ENCODE measurements at places on chromosomes 11 and 22. TPM values are rescaled to one million over a fixed set of nuclear protein-coding genes. Genes with fewer than 3 reads are reported as not detected.

- no peak overlapping the region for H3K27ac ChIP-seq
- no peaks in the 10 kb centered on the region for H3K36me3 ChIP-seq
- H3K27me3 ChIP-seq: peaks cover 9% of the 10 kb centered on the region
- H3K4me1 ChIP-seq: no peaks in the 10 kb centered on the region
- no peak for DNase-seq
Observed at GRCh38 chr11:124724979-124725718, 14.6 kb upstream of the NRGN start.

SCO2 gene
- 4.1 TPM for total RNA-seq

NDUFV1 gene
- total RNA-seq: 191 TPM

GRCh38 chr11:95156916-95157541, 67.4 kb downstream of the ENDOD1 start:
- H3K27ac ChIP-seq: no peak overlapping the region
- H3K4me3 ChIP-seq: no peak overlapping the region
- H3K36me3 ChIP-seq: no peaks in the 10 kb centered on the region
- H3K27me3 ChIP-seq: no peaks in the 10 kb centered on the region

SLC22A6 gene
- total RNA-seq: 2.4 TPM

- no peak overlapping the region for H3K4me3 ChIP-seq
- H3K4me1 ChIP-seq: no peaks in the 10 kb centered on the region
- DNase-seq: no peak
- no peaks in the 10 kb centered on the region for H3K36me3 ChIP-seq
Observed at GRCh38 chr11:111193924-111194490, 51.5 kb upstream of the POU2AF2 start.
